ENCODE measurements at places on chromosomes 6 and 20.

DNA sequence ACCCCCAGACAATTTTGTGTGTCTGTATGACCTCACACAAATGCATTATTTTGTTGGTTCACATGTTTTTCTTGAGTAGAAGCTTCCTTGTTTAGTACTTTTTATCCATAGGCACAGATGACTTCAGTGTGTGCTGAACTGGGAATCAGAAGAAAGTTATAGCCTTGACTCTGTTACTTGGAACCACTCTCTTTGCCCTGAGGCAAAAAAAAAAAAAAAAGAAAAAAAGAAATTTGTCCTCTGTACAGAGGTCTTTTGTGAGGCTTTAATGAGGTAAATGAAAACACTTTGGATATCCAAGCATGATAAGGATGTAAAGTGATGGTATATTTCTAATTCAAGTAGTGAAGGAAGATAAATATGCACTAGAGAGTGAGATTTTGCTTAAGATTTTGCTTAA is 51.9 kb downstream of the TRMT11 start:
- no peak for DNase-seq

DNA sequence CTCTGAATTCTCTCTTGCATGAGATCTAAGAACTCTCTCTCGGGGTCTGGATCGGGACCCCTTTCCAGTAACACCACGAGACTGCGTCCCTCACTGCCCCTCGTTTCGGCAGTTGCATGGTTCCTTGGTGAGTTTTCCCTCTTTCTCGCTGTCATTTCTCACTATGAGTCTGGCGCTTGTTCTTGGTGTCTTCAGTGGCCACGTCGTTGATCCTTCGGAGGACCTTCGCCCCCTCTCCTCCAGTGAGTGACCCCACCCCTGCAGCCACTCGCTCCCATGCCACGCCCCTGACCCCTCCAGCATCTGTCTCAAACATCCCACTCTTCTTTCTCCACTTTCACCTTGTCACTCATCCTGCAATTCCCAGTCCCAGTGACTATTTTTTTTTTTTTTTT is 23.0 kb downstream of the SYNJ2 start:
- no peak for DNase-seq

GRCh38 chr6:1043458-1043836 is 268.5 kb upstream of the FOXQ1 start:
- DNase-seq: no peak

GRCh38 chr6:84227044-84227433 is 404 bp downstream of the CEP162 start:
- no peak for DNase-seq

DNA sequence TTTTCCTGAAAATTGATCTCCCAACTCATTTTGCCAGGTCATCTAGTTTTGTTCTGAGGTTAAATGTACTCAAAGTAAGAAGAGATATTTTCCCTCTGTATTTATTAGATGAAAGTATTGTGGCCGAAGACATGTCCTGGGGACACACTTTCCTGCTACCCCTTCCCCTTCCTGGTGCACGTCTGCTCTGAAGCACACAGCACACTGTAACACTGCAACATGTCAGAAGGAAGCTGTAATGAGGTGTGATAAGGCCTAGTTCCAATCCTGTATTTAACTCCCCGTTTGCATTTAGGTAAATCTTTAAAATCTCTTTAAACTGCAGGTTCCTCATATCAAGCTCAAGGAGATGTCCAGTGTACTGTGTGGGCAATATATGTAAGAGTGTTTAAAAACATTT is 99.4 kb downstream of the HDGFL1 start:
- DNase-seq: no peak

DNA sequence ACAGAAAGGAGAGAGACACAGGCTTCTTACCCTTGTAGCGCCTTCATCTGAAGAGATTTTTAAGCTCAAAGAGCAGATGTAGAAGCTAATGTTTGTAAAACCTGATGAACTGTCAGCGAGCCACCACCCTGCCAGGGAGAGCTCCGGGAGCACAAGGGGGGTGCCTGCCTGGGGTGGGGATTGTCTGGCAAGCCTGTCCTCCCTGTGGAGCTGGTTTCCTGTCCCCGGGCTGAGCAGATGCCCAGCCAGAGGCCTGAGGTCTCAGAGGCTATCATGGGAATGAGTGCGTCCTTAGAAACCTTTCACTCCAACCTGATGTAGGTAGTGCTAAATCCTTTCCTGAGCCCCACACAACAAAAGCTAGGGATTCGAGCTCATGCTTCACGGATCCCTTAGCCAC is 41.9 kb upstream of the NR2E1 start:
- DNase-seq: no peak

- DNase-seq: no peak
Observed at GRCh38 chr6:113820761-113821160, 36.4 kb upstream of the MARCKS start.

- peak; percentile 40 for DNase-seq
Observed at GRCh38 chr20:52379723-52380336, 188.3 kb upstream of the ZFP64 start.

DNA sequence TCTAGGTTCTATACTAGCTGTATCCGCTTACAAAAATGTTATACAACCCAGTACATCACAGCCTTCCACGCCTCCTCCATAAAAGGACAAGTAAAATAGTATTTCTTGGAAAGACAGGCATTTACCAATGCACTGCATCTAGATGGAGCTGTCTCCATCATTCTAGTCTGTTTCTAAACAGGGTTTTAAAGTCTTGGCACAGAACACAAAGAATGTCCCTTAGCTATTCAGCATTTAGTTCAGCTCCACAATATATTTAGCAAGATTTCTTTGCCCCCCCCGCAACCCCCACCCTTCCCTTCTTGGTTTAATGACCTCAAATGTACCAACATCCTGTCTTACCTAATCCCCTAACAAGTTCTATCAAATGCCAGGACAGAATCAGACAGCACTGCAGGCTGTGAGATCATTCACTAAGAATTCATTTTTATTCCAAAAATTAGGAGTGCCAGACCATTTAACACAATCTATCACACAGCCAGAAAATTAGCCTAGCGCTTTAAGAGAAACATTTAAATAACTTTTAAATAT is 198.6 kb downstream of the BACH2 start:
- DNase-seq: no peak

DNA sequence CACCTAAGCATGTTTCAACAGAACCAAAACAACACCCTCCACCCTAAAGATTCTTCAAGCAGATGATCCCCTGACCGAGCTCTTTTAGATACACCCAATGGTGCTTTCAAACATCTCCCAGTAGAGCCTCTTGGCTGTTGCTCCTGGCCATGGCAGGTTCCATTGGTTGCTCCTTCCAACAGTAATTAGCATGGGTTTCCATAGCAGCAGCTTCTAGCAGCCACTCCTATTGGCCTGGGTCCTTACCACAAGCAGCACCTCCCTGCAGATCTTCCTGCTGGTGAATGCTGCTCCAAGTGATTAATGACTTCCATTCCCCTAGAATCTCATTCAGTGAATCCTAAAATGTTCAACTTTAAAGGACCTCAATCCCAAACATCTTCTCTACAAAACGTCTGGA is 13.9 kb downstream of the CCN2 start:
- no peak for DNase-seq

GRCh38 chr6:113599444-113599843 is 257.7 kb upstream of the MARCKS start:
- DNase-seq: no peak

- DNase-seq: no peak
Observed at GRCh38 chr20:24700166-24700860, 230.9 kb downstream of the SYNDIG1 start.

- DNase-seq: no peak
Observed at GRCh38 chr6:109865968-109866367, 112.1 kb upstream of the GPR6 start.

DNA sequence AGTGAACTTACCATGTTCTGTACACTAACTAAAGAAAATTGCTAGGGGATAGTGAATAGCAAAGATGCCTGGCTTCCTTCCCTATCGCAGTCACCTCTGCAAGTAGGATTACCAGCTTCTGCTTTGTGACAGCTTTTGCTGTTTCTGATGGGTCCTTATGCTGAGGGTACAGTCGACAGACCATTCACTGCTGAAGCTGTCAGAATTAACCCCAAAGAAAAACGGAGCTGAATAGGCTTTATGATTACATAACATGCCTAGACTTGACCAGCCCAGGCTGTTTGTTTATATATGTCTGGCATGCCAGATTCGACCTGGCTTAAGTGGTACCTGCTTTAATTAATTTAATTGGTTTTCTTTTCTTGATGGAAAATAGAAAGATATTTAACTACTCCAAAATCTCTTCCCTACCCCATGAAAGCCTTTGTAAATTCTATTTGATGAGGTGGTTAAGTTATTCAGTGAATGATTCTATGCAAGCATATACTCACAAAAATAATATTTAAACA is 21.7 kb upstream of the PRELID3B start:
- no peak for DNase-seq

DNA sequence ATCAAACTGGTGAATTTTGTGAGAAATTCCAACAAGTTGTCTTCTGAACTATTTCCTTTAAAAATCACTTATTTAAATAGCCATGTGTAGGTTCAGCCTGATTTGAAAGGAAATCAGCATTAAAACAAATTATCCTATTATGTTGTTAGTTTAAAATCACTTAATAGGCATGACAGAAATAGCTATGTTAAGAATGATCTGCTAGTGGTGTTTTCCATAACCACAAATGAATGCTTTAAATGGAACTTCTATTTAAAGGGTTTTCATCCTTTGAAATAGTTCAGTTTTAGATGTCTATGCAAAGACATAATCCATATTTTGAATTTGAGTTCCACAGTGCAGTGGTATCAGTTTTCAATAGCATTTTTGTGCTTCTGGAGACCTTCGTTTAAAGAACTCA is 120.1 kb downstream of the PLEKHG1 start:
- no peak for DNase-seq

DNA sequence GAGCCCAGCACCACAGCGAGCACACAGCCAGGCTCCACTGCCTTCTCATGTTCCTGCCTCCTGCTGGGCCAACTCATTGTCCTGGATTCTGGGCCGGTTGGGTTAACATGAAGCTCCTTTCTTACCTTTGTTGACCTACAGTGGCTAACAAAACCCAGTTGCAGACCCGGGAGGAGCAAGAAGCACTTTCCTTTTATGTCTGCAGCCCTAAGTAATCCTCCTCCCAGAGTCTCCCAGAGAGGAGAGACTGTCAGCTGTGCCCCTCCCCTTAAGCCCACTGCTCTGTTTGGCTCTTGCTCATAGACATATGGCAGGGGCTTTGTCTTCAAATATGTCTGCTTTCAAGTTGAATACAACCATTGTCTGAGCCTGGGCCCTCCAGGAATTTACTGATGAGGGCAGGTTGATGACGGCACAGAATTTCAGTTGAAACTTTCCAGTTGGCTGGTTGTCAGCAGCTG is 55.2 kb downstream of the PSMB1 start:
- DNase-seq: no peak

GRCh38 chr6:25122001-25122400 is 157.2 kb upstream of the CARMIL1 start:
- no peak for DNase-seq
